ENCODE measurements at places on chromosomes 5 and 9.
A peak's percentile ranks its signal among the peaks of the same experiment; 100 is the strongest.

DNA sequence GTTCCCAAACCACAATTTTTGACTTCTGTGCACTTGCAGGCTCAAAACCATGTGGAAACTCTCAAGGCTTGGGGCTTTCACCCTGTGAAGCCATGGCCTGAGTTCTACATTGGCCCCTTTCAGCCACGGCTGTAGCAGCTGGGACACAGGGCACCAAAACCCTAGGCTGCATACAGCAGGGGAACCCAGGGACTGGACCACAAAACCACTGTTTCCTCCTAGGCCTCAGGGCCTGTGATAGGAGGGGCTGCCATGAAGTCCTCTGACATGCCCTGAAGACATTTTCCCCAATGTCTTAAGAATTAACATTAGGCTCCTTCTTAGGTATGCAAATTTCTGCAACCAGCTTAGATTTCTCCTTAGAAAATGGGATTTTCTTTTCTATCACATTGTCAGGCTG, 312.1 kb upstream of the TUSC1 start:
- DNase-seq: no peak

GRCh38 chr9:119044806-119045205, 324.4 kb downstream of the BRINP1 start:
- DNase-seq: peak; percentile 38

DNA sequence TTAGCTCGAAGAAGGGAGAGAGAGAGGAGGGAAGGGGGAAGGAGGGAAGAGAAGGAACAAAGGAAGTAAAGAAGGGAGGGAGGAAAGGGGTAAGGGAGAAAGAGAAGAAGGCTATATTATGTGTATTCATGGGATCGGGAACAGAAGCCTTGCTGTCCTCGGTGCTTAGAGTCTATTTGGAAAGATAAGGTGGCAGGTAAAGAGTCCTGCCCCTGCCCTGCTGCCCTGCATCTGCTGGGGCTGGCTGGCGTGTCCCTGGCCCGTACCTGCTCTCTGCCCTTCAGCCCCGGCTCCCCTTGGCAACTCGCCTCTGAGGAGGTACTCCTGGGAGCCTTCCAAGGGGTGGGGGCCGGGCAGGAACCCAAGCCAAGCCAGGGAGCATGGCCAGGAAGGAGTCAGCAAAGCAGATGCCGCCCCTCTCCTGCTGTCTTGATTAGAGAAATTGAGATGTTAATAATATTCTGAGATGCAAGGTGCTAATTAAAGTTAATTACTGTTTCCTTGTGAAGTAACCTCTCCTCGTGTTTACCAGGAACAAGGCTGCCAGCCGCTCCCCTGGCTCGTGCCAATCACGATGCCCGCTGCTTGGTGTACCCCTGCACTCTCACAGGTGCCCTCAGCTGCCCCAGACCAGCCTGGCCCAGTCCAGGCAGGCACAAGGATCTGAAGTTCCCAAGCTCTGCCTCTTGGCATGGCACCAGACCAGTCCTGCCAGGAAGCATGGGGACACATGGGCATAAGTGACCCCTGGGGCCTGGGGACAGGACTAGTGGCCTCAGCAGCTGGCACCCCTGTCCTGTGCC, 36.6 kb downstream of the PCDH1 start:
- no peak for DNase-seq

DNA sequence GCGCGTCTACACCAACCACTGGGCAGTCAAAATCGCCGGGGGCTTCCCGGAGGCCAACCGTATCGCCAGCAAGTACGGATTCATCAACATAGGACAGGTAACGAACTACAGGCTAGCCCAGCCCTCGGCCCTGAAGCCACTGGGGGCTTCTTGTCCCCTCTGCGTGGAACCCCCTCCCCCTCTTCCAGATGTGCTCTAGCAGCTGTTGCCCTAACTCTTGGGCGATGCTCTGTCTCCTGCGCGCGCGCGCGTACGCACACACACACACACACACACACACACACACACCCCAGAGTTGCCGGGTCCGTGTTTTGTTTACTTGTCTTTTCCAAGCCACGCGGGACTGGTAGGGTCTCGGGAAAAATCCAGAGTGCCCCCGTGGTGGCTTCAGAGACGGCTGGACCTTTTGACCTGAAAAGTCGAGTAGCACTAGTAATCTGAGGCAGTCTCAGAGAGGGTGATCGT, 836 bp downstream of the PCSK5 start:
- DNase-seq: peak; percentile 51

GRCh38 chr5:15598294-15598902, 98.4 kb downstream of the FBXL7 start:
- DNase-seq: peak; percentile 18

DNA sequence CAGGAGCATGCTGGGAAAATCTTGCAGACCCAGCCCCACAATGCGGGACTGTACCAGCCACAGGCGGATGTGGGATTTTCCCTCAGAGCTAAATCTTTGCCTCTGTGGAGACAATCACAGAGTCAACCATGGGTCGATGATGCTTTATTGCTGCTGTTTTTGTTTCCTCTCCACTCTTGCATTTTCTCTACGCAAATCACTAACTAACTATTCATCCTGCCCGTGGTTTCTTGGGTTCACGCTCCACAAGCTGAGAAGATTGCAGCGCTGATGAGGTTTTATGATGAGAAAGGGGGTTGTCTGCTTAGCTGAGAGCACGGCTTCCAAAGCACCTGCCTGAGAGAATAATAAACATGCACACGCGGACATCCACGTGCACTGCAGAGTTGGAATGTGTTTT, 500.2 kb upstream of the ADAMTS16 start:
- DNase-seq: no peak

DNA sequence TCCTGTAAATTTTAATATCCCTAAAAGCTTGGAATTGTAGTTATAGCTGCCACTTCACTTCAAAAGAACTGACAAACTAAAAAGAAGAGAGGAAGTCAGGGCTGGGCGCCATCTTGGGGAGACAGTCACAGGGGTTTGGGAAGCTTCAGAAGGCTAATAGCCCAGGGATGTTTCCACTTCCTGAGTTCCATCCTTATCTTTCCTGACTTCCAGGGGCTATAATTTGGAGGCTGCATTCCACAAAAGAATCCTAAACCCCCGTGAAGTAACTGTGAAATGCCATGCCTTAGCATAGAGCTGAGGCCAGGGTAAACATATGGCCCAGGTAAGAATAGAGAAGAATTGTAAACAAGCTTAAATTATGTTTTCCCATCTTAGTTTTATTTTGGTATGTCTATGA, 75.4 kb upstream of the LPAR1 start:
- no peak for DNase-seq

GRCh38 chr5:167998148-167998767, 293.2 kb upstream of the WWC1 start:
- DNase-seq: no peak

GRCh38 chr9:136774416-136775045, 10.2 kb upstream of the LCN15 start:
- DNase-seq: no peak
